Astrocyte of the spinal cord (primary cell): ENCODE measurements at places on chromosomes 6 and 20.

DNA sequence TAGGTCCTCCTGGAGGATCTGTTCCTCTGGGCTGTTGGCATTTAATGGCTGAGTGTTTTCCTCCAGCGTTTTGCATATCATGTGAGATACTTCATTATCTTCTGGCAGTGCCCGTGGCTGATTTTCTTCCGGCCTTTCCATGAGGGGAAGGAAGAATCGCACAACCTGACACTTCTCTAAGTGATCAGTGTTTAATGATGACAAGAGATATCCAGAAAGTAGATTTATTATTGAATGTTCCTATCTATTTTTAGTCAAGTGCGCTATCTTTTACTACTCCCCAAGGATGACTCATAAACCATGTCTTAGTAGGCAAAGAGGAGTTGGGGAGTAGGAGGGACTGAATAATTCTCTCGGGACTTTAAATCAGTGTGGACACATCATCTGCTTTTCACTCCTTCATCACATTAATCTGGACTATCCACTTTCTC lies 149.7 kb downstream of the PLCB4 start:
- peak; percentile 46 for DNase-seq

DNA sequence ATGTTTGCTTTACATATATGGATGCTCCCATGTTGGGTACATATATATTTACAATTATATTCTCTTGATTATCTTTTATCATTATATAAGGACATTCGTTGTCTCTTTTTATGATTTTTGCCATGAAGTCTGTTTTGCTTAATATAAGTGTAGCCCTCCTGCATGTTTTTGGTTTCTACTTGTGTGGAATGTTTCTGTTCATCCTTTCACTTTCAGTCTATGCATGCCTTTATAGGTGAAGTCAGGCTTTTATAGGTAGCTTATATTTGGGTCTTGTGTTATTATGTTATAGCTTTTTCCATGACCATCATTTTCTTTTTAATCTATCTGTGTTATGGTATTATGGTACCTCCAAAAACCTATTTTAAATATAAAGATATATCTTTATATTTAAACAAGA lies 612.5 kb upstream of the HS3ST5 start:
- DNase-seq, result no peak

GRCh38 chr6:31270788-31271640 lies 878 bp downstream of the HLA-C start:
- peak; percentile 19 for DNase-seq

DNA sequence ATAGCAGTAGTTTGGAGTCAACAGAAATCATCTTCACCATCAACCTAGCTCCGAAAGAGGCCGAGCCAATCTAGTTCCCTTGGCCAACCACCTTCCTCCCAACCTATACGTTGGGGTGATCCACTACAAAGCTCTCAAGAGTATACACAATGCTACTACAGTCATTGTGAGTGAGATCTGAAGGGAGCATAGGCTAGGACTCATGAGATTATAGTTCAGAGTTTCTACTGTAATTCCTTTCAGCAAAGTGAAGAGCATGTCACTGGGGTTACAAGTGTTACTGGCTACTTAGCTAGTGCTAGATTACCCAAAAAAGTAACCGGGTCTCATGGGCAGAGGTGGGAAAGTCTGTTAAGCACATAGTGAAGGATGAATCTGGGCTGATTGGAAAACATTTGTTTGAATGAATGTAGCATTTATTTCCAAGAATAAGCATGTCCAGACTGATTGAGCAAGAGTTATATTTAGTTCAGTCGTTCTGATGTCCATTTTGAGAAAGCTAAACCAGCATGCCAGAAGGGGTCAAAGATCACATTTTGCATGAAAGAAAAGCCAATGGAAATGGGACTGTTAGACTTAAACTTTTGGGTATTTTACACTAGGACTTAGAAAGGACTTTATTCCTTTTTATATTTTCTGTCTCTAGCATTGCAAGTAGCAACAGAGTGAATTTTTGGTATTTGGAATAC lies 10.5 kb upstream of the ESR1 start:
- DNase-seq, result no peak

DNA sequence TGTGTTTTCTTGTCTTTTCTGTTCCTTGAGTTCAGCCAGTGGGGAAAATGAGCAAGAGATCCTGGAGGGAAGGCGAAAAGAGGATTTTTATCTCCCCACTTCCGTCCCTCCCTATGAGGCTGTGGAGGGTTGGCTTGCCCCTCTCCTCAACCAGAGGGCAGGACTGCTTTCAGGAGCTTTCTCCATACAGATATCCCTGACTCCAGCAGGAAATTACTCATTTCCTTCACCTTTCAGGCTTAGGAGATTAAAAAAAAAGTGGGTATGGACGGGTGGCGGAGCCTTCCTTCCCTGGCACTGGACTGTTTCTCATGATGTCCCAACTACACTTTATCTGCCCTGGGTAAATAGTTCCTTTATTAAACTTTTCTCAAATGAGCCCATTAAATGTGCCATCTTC lies 241.2 kb downstream of the FRK start:
- DNase-seq, result no peak

DNA sequence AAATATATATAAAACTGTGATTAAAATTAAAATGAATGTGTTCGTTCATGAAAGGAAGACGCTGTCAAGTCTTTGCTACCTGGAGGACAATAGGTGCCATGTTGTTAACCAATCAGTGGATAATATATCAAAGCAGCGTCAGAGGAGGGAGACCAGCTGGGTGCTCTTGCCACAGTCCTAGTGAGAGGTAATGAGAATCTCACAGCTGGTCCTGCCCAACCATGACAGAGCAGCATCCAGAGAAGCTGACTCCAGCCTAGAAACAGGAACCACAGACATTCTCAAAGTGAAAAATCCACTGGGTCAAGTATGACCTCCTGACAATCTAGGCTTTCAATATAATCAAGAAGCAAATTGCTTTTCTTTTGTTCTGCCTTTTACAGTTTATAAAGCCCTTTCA lies 94.5 kb upstream of the LRFN2 start:
- DNase-seq, result no peak

DNA sequence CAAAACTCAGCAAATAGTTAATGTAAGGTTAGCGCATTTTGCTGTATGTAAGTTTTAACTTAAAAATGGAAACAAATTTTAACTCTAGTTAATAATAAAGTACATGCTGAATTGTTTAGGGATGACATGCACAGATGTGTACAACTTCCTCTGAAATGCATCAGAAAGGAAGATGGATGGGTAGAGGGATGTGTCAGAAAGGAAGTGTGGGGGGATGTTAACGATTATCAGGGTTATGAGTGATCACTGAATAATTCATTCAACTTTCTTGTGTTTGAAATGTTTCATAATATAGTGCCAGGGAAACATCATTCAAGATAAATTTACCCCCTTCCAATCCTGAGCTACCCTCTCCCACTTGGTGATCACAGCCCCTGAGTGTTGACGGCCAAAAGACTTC lies 87.6 kb downstream of the FOXA2 start:
- DNase-seq, result no peak

- DNase-seq, result peak; percentile 53
Measured at GRCh38 chr6:127190552-127190951, 72.1 kb downstream of the RSPO3 start.

DNA sequence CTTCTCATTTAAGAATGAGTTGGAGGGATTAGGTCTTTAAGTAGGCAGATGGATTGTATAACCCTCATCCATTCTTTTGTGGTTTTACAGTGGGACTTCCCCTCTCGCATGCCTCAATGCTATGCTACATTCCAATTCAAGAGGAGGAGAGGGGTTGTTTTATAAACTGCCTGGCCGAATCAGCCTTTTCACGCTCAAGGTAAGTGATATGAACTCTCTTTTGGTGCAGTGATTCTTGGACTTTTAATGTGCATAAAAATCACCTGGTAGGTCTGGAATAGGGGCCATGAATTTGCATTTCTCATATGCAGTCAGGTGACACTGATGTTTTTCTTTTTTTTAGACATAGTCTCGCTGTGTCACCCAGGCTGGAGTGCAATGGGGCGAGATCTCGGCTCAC lies 10.8 kb downstream of the ASXL1 start:
- peak; percentile 32 for DNase-seq

DNA sequence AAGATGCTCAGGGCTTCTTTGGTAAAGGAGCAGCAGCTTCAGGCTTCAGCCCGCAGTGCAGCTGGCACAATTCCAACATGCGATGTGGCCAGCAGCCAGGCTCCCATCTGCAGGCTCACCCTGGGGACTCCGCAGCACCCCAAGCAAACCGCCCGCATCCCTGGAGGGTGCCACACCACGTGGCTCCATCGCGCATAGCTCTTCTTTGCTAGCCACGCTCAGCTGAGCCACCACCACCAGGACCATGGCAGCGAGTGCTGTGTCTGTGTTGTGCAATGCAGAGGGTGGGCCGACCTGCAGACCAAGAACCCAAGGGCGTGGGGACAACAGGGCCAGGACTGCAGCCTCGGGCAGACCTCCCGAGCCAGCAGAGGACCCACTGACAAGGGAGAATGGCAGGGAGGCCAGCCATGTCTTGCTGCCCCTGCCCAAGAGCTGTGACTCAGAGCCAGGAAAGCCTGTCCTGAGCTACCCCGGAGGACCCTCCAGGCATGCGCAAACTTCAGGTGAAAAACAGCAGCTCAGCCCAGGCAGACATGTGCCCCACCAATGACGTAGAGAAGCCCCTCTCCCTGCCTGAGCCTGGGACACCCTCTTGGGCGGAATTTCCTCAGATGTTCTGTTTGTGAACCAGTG lies 87.8 kb downstream of the GINS1 start:
- DNase-seq, result no peak

DNA sequence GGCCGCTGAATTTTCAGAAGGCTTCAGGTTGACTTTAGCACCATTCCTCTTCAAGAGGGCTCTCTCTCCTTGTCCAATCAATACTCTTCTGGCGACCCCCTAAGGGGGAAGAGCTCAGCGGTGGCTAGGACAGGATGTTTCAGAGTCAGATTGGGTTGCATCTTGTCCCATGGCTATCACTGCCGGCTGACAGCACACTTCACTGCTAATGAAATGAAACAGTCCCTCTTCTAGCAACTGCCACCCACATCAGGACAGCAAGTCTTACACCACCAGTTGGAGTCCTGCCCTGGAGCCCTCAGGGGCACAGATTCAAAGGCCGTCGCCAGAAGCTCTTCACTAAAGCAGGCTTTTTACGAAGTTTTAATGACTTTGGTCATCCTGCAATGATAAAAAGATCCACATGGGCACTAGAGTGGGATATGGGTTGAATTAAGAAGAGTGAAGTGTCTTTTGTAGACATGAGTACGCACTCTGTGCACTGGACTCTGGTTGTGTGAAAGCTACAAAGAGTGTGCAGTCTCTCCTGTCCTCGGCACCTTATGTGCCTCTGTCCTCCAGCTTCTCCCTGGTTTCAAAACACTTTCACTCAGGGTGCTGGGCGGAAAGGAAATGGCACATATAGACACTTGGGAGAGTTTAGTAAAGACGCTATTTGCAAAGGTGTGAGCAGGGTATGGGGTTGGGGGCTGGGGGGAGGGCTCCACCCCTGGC lies 66.1 kb upstream of the SLC22A16 start:
- DNase-seq, result no peak

- peak; percentile 46 for DNase-seq
Measured at GRCh38 chr6:159169557-159170332, 545 bp downstream of the FNDC1 start.

DNA sequence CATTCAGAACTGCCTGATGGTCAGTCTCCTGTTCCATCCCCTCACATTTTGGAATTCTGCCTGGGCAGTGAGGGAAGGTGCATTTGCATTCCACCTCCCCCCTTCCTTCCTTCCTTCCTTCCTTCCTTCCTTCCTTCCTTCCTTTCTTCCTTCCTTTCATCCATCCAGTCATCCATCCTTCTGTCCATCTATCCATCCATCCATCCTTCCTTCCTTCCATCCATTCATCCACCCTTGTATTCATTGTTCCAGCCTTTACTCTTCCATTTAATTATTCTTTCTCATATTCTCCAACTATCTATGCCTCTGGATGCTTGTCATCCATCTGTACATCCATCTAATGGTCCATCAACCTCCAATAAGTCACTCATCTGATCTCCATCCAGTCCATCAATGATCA lies 14.0 kb downstream of the PCK1 start:
- no peak for DNase-seq

DNA sequence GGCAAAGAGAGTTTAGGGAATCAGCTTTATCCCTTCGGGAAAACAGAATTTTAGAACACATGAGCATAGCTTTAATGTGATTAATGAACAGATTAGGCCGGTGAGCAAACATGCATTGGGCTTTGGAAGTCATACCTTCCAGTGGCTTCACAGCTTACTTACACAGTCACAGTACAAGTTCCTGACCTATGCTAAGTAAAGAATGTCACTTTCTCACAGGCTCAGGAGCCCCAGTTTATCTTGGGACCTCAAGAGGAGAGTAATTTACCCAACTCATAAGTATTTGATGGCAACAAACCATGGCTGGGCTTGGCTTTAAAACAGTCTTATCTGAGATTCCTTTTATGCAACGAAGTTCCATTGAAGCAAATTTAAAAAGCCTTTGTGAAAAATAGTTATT lies 195.9 kb downstream of the AKAP7 start:
- no peak for DNase-seq

DNA sequence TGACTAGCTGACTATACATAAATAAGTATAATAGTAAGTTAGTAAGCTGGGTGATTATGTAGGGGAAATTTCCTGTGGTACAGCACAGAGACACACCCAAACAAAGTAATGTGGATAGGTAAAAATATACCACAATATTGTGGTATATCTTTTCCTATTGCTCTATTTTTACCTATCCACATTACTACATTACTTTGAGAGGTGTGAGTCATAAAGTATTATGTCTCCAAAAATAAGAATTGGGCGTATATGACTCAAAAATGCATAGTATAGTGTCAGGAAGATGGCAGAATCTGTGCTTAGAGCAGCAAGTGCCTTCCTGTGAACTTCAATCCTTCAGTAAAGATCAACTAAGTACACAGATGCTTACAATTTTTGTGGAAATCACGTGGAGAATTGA lies 2.7 kb upstream of the SIRPG start:
- no peak for DNase-seq

GRCh38 chr6:157239671-157240058 lies 83.7 kb downstream of the TMEM242 start:
- DNase-seq, result no peak

- no peak for DNase-seq
Measured at GRCh38 chr6:15885624-15886023, 222.8 kb upstream of the DTNBP1 start.
